Activated gamma-delta T cell treated with Interleukin-2 at 50 U/mL for 16 hours (primary cell): ENCODE measurements at places on chromosomes 13 and 19.

DNA sequence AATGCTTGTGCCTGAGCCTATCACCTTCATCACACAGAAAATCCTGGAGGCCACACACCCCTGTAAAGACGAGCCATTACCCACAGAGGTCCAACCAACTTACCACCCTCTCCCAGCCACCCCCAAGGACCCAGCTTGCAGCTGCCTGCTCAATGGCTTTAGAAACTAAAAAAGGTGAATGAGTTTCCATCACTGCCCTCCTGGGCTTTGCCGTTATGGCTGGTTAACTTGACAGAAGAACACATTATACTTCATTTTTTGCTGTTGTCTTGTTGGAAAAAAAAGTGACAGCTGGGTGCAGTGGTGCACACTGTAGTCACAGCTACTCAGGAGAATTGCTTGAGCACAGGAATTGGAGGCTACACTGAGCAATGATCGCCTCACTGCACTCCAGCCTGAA lies 17.4 kb upstream of the FEM1A start:
- DNase-seq = no peak

- no peak for DNase-seq
These were observed 5.7 kb upstream of the PPP6R1 start for GRCh38 chr19:55264531-55264930.

- DNase-seq = no peak
These were observed 388.4 kb downstream of the NDFIP2 start for GRCh38 chr13:79869326-79869725.

DNA sequence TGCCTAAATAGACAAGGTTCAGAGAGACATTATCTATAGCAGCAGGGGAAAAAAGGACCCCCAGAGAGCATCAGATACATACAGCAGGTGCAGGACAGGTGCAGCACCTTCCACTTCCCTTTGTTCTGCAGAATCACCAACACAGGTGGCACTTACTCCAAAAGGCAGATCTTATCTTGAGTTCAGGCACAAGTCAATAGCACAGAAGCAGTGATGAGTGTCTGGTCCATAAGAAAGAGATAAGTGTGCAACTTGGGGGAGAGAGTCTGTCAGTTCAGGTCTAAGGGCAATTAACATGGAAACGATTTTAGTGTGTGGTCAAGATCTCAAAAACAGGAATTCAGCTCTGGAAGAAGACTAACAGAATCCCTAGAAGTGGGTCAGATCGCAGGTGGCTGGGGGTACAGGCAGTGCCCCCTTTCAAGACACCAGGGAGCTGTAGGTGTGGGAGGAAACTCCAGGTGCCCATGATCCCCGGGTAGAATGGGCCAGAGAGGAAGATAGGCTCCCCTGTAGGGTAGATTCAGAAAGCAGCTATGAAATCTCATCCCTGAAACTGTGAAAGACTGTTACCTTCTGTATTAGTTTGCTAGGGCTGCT lies 40.6 kb downstream of the TNFSF11 start:
- no peak for DNase-seq
